ENCODE measurements at places on chromosomes 12 and 14.
A peak's percentile ranks its signal among the peaks of the same experiment; 100 is the strongest.

- no peak for DNase-seq
Observed at GRCh38 chr12:68784015-68784414, 24.0 kb upstream of the MDM2 start.

DNA sequence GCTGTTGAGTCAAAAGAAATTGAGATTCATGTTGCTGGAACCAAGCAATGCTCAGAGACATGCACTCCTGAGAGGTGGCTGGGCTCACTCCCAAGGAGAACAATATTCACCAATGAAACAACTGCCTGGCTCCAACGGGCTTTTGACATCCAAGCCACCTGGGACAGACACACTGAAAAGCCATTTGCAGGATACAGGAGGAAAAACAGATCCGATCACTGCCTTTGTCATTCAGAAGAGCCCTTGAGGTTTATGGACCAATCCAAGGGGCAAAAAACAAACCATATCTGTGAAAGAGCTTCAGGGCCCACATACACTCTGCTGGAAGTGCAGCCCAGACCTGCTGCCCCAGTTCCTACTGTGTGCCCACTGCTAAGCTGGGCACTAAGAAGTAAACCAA lies 277.5 kb downstream of the NUAK1 start:
- no peak for DNase-seq

DNA sequence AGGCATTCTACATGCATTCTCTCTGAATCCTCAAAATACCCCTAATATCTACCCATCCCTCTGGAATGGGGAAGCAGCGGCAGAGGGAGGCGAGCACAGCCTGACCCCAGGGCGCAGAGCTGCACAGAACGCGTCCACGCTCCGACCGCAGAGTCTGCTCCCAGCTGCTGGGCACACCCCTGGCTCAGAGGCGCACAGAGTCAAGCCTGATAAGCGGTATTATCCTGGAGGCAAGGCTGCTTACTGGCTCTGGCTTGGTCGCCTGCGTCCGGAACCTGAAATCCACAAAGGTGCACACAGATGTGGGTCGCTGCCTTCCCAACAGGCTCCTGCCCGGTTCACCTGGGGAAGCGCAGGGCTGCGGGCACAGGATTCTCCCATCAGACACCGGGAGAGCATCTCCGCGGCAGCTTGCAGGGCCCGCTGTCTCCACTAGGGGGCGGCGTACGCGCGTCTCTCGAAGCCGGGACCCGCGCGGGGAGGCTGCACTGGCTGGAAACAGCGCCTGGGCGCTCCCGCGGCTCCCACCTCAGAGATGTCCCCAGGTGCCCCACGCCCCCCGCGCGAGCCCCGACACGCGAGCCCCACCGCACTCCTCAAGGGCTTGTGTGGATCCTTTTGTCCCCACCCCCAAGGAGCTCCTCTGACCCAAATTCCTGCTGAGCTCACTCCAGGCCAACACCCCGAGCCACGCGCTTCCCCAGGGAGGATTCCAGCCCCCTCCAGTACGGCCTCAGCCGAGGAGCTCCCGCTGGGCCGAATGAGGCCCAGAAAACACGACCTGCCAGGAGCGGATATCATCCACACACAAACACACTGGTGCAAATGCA lies 120.1 kb upstream of the FZD10 start:
- DNase-seq, result peak; percentile 20

- no peak for DNase-seq
Observed at GRCh38 chr14:104567141-104567956, 12.2 kb upstream of the C14orf180 start.

DNA sequence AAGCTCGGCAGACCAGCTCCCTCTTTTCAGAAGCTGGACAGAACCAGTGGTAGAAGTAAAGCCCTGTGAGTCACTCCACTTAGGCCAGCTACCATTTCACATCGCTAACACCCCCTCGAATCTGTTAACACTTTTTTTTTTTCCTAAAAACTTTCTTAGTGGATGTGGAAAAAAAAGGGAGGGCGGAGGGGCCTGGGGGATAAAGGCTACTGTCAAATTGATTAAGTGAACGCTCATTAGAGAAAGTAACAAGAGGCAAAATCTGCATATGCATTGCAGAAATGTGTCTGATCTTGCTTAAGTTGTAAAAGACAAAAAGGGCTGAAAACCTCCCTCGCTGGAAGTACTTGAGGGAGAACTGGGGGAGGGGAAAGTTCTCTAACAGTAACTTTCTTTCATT lies 86.6 kb upstream of the OTX2 start:
- no peak for DNase-seq

- DNase-seq, result no peak
Observed at GRCh38 chr14:55356913-55357312, 54.7 kb downstream of the ATG14 start.

GRCh38 chr14:55303125-55303499 lies 31.9 kb downstream of the FBXO34 start:
- no peak for DNase-seq
